ENCODE measurements at places on chromosomes 5 and 9. TPM values are rescaled to one million over a fixed set of nuclear protein-coding genes. Genes with fewer than 3 reads are reported as not detected.

DNA sequence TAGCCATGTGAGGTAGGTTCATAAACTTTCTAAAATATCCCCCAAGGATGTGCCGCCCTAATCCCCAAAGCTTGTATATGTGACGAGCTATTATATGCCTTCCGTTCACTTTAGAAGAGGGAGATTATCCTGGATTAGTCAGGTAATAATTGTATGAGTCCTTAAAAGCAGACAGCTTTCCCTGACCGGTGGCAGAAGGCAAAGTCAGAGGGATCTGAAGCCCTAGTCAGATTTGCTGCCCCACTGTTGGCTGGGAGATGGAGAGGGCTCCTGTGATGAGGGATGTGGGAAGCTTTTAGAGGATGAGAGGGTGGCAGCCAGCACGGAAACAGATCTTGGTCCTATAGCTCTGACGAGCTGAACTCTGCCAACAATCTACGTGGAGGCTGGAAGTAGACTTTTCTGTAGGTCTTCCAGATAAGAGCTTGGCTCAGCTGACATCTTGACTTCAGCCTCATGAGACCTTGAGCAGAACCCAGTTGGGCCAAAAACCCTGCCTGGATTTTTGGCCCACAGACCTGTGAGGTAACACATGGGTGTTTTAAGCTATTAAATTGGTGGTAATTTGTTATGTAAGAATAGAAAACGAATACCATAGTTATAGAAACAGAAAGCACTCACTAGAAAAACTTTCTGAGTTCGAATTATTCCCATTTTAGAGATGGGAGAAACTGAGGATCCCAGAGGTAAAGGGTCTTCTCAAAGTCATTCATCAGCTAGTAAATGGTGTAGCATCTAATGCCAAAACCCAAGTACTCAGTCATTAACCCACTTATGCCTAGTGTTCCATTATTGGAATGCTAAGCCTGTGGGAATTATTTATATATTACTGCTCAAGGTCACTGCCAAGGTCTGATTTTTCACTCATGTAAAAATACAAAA, 48.9 kb downstream of the SH3PXD2B start:
- no peaks in the 10 kb centered on the region for H3K27me3 ChIP-seq
- no peak overlapping the region for H3K4me3 ChIP-seq
- DNase-seq: no peak

DNA sequence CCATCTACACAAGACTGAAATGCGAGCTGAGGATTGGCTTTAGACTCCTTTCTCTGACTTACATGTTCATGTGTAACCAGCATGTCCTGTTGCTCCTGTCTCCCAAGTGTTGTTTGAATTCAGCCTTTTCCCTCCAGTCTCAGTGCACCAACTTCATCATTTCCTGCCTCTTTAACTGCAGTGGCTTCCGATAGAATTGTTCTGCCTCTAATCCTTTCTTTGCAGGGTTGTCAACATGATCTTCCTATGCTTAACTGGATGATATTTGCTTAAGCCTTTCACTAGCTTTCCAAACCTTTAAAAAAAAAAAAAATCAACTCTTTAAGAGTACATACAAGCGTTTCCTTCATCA, 6.7 kb upstream of the FYB1 start:
- H3K4me1 ChIP-seq: no peaks in the 10 kb centered on the region
- H3K27ac ChIP-seq: no peak overlapping the region
- no peaks in the 10 kb centered on the region for H3K36me3 ChIP-seq

DNA sequence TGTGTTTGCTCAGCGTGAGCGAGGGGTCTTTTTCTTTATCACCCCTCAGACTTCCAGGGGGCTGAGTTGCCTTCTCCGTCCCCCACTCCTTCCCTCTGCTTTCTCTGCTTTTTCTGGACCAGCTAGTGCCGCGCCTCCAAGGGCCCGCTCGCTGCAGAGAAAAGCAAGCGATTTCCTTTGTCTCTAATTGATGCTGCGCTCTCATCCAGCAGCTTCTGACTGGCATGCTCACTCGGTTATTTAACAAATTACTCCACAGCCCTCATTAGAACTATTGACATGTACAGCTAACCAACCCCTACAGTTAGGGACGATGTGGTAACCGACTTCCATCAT, 288.0 kb downstream of the ELAVL2 start:
- H3K4me3 ChIP-seq: peak overlapping the region; percentile 55
- no peak overlapping the region for H3K27ac ChIP-seq
- H3K36me3 ChIP-seq: no peaks in the 10 kb centered on the region
- no peak for DNase-seq

GRCh38 chr5:82786748-82787147, 290.4 kb downstream of the TMEM167A start:
- H3K4me1 ChIP-seq: no peaks in the 10 kb centered on the region
- H3K27ac ChIP-seq: no peak overlapping the region
- DNase-seq: no peak
- H3K36me3 ChIP-seq: no peaks in the 10 kb centered on the region

DNA sequence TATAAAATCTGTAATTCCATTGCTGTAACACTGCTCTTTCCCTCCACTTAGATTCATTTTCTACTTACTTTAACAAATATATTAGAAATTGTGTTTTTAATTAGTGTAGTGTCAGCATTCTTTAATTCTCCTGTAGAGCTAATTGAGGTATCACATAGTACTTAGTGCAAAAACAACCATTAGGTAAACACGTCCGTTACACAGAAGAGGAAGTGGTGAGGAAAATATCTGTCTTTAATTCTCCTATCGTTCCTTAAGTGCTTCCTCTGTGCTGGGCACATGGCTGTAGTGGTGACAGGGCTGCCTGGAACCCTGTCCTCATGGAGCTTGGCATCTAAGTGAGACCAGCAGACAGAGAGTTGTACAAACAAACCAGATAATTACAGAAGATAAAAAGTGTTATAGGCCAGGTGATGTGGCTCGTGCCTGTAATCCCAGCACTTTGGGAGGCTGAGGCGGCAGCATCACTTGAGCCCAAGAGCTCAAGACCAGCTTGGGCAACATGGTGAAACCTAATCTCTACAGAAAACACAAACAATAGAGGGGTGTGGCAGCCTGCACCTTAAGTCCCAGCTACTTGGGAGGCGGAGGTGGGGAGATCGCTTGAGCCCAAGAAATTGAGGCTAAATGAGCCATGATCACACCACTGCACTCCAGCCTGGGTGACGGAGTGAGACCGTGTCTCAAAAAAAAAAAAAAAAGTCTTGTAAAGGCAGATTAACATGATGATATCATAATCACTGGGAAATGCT, 36.4 kb downstream of the PARP8 start:
- no peaks in the 10 kb centered on the region for H3K36me3 ChIP-seq
- H3K27ac ChIP-seq: no peak overlapping the region
- H3K4me3 ChIP-seq: no peak overlapping the region
- H3K4me1 ChIP-seq: no peaks in the 10 kb centered on the region

- H3K27me3 ChIP-seq: no peaks in the 10 kb centered on the region
- DNase-seq: peak; percentile 68
- no peak overlapping the region for H3K4me3 ChIP-seq
- H3K4me1 ChIP-seq: peaks cover 45% of the 10 kb centered on the region
Measured at GRCh38 chr9:94929369-94929756, 202.9 kb downstream of the AOPEP start.

GRCh38 chr9:112179816-112180215, 4.7 kb upstream of the SUSD1 start:
- no peak for DNase-seq
- H3K36me3 ChIP-seq: no peaks in the 10 kb centered on the region
- peak overlapping the region; percentile 56 for H3K27ac ChIP-seq

DNA sequence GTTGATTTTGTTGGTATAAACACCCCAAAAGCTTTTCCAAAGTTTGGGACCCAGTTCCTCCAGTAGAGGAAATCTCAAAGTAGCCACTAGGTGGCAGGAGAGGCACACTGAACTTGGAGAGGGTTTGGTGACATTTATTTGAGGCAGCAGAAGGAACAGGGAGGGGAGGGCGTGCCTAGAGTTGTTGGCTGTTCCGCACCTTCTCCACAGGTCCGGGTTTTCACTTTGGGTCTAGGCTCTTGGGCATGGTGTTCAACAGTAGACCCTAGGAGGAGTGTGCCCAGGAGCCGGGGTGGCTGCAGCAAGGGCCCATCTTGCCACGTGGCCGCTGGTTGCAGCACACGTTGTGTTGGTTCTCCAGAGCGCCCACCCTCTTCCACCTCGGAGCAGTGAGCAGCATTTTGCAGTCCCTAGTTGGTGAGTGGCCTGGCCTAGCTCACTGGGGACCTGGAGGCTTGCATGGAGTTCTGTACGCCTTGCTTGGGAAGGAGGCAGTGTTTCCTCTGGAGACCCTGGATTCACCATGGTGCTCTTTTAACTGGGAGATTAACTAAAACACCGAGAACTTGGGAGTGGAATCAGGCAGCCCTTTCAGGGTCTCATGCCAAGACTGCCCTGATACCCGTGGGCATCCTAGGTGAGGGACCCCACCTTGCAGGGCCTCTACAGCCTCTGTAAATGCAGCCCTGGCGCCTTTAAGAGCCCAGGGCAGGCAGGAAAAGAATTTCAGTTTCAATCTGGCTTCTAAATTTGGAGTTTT, 28.2 kb downstream of the PTPA start:
- DNase-seq: peak; percentile 69
- H3K27me3 ChIP-seq: no peaks in the 10 kb centered on the region
- H3K4me1 ChIP-seq: peaks cover 72% of the 10 kb centered on the region
- H3K4me3 ChIP-seq: peak overlapping the region; percentile 71

GRCh38 chr9:87292449-87293191, 205.0 kb upstream of the DAPK1 start:
- peaks cover under 1% of the 10 kb centered on the region for H3K27me3 ChIP-seq
- no peak for DNase-seq
- H3K4me3 ChIP-seq: no peak overlapping the region

GRCh38 chr5:73796164-73797131, 170.5 kb downstream of the ARHGEF28 start:
- H3K4me3 ChIP-seq: no peak overlapping the region
- H3K27me3 ChIP-seq: peaks cover 6% of the 10 kb centered on the region
- no peaks in the 10 kb centered on the region for H3K36me3 ChIP-seq
- peak overlapping the region; percentile 36 for H3K27ac ChIP-seq

DNA sequence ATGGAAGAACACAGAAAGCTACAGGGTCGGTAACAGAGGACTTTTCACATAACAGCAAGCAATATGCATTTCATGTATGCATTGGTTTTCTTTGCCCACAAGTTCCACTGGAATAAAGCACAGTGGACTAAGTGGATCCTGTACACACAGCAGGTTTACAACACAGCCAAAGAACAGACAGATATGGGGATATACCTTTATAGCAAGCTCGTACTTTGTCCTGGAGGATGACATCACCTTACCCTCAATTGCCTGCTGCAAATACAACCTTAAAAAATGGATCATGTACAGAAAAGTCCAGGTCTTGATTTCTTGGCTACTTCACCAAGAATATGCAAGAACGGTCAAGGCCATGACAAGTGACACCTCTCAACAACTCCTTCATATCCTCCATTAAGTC, 1445.5 kb downstream of the MAT2B start:
- H3K27me3 ChIP-seq: no peaks in the 10 kb centered on the region
- H3K4me3 ChIP-seq: no peak overlapping the region
- no peak overlapping the region for H3K27ac ChIP-seq
- DNase-seq: no peak
- H3K36me3 ChIP-seq: no peaks in the 10 kb centered on the region
- no peaks in the 10 kb centered on the region for H3K4me1 ChIP-seq

DNA sequence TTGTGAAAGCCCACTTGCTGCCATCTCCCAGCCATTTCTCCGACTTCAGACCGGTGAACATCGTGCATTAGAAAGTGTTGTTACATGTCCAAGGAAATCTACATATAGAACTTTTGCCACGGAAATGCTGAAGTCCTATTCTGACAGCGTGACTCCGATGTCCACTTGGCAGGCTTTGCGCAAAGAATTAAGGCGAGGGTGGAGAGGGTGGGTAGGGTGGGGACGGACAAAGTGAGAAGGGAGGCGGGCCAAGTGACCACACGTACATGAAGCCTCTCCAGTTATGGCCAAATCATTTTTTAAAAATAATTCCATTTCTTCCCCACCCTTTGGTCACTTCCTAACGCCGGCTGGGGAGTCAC, 460 bp upstream of the ACO1 start:
- DNase-seq: no peak
- H3K36me3 ChIP-seq: no peaks in the 10 kb centered on the region
- no peaks in the 10 kb centered on the region for H3K27me3 ChIP-seq
- H3K4me1 ChIP-seq: peaks cover 49% of the 10 kb centered on the region
- peak overlapping the region; percentile 90 for H3K27ac ChIP-seq

DNA sequence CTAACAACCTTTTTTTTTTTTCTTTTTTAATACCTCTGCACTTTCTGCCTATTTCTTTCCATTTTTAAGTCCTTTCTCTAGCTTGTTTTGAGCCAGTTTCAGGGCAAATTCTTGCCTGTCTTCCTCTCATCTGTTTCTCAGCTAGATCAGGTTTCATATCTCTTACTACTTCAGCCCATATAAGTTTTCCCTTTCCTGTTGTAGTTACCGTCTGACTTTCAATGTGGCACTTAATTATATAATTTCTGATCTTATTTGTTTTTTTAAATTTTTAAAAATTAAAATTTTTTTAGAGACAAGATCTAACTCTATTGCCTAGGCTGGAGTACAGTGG, 104.7 kb upstream of the ELL2 start:
- DNase-seq: no peak
- peaks cover 10% of the 10 kb centered on the region for H3K4me1 ChIP-seq
- no peaks in the 10 kb centered on the region for H3K36me3 ChIP-seq
- H3K4me3 ChIP-seq: no peak overlapping the region

GRCh38 chr5:95915999-95916686, 45.5 kb downstream of the ELL2 start:
- H3K27ac ChIP-seq: peak overlapping the region; percentile 47
- no peak for DNase-seq
- peaks cover 52% of the 10 kb centered on the region for H3K4me1 ChIP-seq
- H3K27me3 ChIP-seq: no peaks in the 10 kb centered on the region
- peaks cover 13% of the 10 kb centered on the region for H3K36me3 ChIP-seq

GRCh38 chr5:11420969-11421368, 483.3 kb downstream of the CTNND2 start:
- H3K36me3 ChIP-seq: no peaks in the 10 kb centered on the region
- no peak overlapping the region for H3K4me3 ChIP-seq
- no peak overlapping the region for H3K27ac ChIP-seq
- H3K27me3 ChIP-seq: no peaks in the 10 kb centered on the region
- no peak for DNase-seq

- peaks cover 10% of the 10 kb centered on the region for H3K36me3 ChIP-seq
- H3K27ac ChIP-seq: no peak overlapping the region
- no peaks in the 10 kb centered on the region for H3K27me3 ChIP-seq
- H3K4me1 ChIP-seq: peaks cover 32% of the 10 kb centered on the region
Measured at GRCh38 chr9:129643706-129644105, 1.8 kb upstream of the ASB6 start.

DNA sequence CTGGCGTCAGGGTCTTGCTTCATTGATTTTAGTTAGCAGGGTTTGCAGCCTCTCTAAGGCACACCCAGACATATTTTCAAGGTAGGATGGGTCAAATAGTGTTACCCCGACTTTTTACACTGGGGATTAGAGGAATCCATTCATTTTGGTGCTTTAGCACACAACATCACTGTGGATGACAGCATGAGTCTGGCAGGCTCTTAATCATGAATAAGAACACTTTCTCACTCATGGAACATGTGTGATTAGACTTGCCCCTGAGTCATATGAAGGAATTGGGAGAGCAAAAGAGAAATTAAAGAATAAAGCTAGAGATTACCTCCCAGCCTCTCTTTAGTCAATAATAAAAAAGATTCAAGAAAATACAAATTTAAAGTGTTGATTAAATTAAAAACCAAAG, 175.6 kb downstream of the SEMA5A start:
- no peak overlapping the region for H3K27ac ChIP-seq

The HTR4 gene
- 0.99 TPM for total RNA-seq

The PRDM9 gene
- total RNA-seq: not detected

The SLC6A18 gene
- total RNA-seq: not detected

The FOXD4 gene
- total RNA-seq: 0.11 TPM

The SPOCK1 gene
- 28.6 TPM for total RNA-seq

The SARDH gene
- total RNA-seq: 0.63 TPM

The UBE2R2 gene
- total RNA-seq: 40.6 TPM

The GARIN3 gene
- total RNA-seq: not detected

The SH3TC2 gene
- total RNA-seq: 9.4 TPM

The PCDHGB2 gene
- 8.8 TPM for total RNA-seq

The NR2F1-AS1 gene
- total RNA-seq: 0.60 TPM

The MAML1 gene
- total RNA-seq: 11.8 TPM

The MEF2C gene
- 54.2 TPM for total RNA-seq

Measured in left ventricle myocardium inferior (tissue), 1 donor.